A673 (cell line): ENCODE measurements at places on chromosomes 16 and 17. TPM values are rescaled to one million over a fixed set of nuclear protein-coding genes. Genes with fewer than 3 reads are reported as not detected.

KRT27 gene
- not detected in 2 replicates for total RNA-seq

CMTM1 gene
- total RNA-seq = 5.5 and 7.1 TPM in 2 replicates

DNA sequence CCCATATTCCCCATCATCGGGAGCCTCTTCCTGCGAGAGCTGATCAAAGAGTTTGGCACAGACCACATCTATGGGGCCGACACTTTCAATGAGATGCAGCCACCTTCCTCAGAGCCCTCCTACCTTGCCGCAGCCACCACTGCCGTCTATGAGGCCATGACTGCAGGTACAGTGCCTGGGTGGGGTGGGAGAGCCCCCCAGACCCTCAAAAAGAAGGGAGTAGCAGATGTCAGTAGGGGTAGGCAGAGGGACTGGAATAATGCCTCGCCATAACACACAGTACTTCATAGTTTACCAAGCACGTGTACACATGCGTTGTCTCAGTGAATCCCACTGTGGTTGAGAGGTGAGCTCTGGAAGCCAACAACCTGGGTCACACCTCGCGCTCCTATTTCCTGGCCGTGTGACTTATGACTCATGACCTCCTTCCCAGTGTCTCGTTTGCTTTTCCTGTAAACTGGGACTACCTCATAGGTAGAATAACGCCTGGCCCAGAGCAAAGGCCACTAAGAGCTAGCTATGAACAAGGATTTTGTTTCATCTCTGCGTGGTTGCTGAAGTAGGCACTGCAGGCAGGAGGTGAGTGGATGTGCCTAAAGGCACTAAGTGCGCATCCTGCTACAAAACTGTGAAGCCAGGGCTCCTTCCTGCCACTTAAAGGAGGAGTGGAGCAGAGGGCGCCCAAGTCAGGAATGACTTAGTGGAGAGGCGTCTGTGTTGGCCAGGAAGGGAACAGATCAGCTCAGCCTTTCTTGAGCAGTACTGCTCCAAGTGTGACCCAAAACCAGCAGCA, 5.2 kb downstream of the NAGLU start:
- no peak for DNase-seq

DNA sequence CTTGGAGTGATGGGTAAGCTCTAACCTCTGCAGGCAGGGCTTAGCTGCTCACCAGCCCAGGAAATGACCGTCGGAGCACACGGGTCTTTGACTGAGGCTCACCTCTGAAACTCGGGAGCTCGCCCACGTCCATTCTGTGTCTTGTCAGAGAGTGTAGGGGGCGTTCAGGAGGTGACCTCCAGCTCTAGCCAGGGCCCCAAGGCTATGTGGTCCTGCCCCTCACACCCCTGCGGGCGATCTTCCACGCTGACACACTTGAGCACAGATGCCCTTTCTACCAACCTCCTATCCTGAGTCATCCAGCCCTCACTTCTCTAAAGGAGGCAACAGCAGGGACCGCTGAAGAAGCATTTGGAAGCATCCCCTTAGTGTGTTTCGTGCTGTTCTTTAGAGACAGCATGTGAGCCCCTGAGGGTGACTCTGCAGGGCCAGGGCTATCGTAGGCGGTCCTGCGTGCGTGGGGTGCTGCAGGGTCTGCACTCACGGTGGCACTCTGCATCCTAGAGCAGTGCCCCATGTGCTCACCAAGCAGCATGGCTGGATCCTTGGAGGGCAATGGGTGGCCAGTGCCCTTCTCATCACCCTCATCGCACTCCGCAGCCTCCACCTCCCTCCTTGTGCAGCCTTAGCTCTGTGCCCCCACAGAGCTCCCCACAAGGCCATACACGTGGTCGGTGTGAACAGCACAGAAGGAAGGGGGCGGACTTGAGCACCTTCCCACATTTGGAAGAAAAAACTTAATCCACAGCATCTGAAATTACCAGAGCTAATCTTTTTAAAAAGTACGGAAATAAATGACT, 33.8 kb downstream of the SLC47A1 start:
- no peak for DNase-seq

- DNase-seq = no peak
Observed at GRCh38 chr16:16150117-16150877, 73.0 kb downstream of the ABCC6 start.

RNF157 gene
- total RNA-seq = 0.56 and 0.70 TPM in 2 replicates
